ENCODE measurements at places on chromosomes 2 and 18.

DNA sequence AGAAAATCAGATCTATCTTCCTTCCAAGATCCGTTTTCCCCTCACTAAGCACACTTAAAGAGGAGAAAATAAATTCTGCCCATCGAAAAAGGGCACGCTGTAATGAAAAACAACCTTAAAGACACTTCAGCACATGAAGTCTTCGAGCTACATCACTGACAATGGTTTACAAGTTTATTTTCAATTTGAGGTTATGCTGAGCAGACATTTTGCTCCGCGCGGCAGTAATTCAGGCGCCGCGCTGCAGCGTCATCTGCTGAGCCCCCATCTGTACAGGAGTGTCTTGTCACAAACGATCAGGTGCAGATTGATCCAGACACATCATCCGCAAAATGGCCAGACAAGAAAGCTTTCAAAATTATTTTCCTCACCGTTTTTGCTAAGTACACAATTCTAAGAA lies 341.7 kb downstream of the STK39 start:
- no peak for DNase-seq

DNA sequence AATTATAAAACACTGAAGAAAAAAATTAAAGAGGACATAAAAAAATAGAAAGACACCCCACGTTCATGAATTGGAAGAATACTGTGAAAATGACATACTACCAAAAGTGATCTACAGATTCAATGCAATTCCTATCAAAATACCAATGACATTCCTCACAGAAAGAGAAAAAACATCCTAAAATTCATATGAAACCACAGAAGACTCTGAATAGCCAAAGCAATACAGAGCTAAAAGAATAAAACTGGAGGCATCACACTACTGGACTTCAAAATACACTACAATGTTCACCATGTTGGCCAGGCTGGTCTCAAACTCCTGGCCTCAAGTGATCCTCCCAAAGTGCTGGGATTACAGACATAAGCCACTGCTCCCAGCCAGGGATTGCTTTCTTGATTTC lies 56.3 kb downstream of the TLK1 start:
- no peak for DNase-seq

GRCh38 chr18:61808286-61808685 lies 84.5 kb downstream of the RNF152 start:
- no peak for DNase-seq

DNA sequence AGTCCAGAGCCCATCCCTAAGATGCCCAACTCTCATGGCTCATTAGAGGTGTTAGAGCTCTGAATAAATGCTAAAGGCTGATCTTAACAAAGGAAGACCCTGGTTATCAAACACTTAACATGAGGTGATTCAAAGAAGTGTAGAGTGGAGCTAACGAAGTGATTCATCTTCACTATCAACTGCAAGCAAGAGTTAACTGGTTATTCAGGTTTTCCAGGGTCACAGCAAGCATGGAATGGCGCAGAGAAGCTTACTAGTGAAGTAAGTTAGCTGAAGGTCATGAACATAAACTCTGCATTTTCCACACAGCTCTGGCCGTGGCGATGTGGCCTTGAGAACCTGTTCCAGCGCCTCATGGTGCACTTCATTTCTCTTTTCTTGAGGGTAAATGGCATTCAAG lies 17.0 kb downstream of the RND3 start:
- no peak for DNase-seq

Measured in activated T-cell treated with anti-CD3 and anti-CD28 coated beads for 24 hours (primary cell).